NCI-H1092 treated with DMSO at 0.1 percent for 48 hours (cell line): ENCODE measurements at places on chromosomes 13 and 19.

GRCh38 chr13:24328145-24328544 lies 18.8 kb downstream of the C1QTNF9 start:
- no peak for DNase-seq

- no peak for DNase-seq
Measured at GRCh38 chr19:17035842-17036424, 9.3 kb upstream of the CPAMD8 start.

DNA sequence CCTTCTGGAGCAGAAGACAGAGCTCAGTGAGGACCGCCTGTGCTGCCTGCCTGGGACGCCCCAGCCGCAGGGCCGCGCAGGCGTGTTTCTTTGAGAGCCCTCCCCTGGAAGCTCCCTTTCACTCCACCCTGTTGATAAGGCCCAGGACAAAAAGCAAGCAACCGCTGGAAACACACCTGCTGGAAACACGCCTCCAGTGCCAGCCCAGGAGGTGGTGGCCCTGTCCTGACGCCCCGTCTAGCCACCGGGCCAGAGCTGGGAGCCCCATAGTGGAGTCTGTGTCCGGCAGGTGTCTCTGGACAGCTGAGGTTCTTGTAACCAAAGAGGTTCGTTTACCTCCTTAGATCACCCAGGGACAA lies 173.8 kb downstream of the KATNAL1 start:
- no peak for DNase-seq

- no peak for DNase-seq
Measured at GRCh38 chr13:67303661-67304333, 73.7 kb upstream of the PCDH9 start.

DNA sequence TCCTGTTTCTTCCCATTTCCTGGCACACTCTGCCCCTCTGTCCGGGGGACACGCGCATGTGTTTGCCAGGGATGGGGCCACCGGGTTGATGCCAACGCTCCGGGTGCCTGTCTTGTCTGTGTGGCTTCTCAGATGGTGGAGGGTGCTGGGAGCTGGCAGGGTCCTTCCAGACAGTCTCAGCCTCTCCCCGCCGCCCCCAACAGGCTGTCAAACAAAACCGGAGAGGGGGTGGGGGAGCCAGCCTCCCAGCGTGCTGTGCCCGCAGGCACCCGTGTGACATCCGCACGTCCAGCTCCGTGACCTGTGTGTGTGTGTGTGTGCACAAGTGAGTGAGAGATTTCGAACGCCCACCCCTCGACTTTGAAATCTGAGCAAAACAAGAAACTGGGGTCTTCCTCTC lies 10.6 kb upstream of the EHD2 start:
- no peak for DNase-seq

DNA sequence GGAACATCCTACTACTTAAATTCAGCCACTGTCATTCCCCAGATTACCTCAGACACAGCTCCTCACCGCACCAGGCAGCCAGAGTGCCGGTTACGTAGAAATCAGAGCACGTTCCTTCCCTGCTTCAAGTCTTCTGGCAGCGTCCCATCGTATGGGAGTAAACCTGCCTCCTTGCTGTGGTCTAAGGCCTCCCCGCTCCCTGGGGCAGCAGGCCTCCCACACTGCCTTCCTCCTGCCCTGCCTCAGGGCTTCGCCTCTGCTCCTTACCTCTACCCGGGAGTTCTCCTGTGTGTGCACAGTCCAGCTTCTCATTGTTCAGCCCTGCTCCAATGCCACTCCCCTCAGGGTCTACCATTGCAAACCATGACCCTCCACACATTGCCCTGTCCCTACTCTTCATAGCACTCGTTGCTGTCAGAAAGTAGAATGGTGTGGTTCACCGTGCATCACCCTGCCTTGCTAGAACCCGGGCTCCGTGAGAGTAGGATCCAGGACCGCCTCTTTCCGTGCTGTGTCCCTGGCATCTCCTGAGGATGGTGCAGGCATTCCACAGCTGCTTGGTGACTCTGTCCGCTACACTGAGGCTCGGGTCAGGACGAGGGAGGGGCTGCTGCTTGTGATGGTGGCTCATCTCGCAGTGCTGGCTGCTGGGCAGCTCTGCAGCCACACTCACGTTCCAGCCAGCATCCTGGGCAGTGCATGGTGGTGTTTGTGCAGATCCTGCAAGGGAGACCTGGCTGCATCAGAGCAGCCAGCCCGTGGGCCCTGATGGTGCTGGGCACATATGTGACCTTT lies 6.9 kb downstream of the POP4 start:
- DNase-seq: no peak

- no peak for DNase-seq
Measured at GRCh38 chr19:51799034-51799773, 4.2 kb downstream of the FPR3 start.

DNA sequence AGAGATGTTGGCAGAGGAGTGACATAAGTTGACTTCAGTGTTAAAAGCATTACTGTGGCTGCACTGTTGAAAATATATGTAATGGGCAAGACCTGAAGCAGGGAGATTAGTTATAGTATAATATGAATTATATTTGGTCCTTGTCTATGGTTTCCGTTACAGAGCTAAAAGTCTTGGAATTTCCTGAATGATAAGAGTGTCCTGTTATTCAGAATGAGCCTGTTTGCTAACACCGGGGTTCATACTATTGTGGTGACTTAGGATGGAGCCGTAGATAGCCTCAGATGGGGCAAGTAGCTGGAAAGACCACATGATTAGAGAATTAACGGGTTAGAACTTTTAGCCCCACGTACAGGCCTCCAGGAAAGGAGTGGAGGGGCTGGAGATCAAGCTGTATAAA lies 5.7 kb downstream of the USPL1 start:
- DNase-seq: no peak

DNA sequence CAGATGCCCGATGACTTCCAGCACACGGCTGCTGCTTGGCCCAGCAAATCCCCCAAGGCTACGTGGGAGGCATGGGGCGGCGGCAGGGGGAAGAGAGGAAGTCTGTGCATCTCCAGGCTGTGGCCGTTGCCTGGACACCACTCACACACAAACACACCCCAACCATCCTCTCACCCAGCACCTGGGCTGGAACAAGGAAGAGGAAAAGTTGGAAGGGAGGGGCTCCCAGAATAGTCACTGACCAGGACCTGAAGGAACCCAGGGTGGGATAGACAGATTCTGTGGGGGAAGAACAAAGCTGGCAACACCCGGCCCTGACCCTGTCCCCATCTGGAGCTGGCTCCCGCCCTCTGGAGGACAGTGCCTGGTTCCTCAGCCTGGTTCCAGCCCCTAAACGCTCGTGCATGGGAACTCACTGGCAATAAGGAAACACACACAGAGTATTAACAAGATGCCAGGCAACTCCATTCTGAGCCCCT lies 11.2 kb downstream of the PPP6R1 start:
- DNase-seq: no peak

DNA sequence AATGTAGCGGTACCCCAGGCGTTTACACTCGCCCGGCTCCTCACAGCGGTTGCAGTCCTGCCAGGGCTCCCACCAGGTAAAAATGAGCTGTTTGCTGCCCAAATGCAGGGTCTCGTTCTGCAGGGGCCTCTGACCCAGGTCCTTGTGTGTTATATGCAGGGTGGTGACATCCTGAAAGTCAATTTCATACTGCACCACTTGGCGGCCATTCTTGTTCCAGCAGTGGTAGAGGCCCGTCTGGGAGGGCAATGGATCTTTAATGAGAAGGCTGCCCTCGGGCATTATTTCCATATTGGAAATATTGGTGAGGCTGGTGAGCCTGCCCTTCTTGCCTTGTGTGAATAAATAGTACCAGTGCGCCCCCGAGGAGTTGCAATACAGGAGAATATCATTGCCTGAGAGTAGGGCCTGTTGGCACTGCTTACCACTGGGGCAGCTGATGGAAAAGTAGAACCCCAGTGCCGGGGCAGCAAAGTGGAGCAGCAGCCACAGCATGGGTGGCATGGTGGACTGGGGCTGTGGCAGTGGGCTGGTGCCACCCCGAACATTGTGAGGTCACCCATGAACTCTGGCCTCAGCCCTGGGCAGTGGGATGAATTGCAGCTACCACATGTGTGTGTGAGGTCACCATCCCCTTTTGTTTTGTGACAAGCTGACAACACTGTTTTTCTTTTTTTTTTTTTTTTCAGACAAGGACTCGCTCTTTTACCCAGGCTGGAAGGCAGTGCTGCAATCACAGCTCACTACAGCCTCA lies at the start of gene FAM187B:
Gene FAM187B (minus strand): TSS at position 563 of the 754 bp plus-strand sequence. CDS start 59 bp downstream, at position 504.
- no peak for DNase-seq

- DNase-seq: no peak
Measured at GRCh38 chr19:39430675-39431593, 4.8 kb downstream of the RPS16 start.

- DNase-seq: no peak
Measured at GRCh38 chr13:104869501-104869900, 1666.0 kb downstream of the EFNB2 start.

- DNase-seq: no peak
Measured at GRCh38 chr13:98260357-98261164, 83.5 kb upstream of the RNF113B start.

GRCh38 chr19:54803410-54803809 lies at the start of gene KIR2DL4:
TSS of gene KIR2DL4 (plus strand) at chr19:54803610. CDS start at chr19:54803652, 42 bp downstream.
- no peak for DNase-seq

- DNase-seq: no peak
Measured at GRCh38 chr19:10339380-10339960, at the start of gene ICAM3. TSS of gene ICAM3 (minus strand) at chr19:10339624. CDS start at chr19:10339614, 10 bp downstream.

DNA sequence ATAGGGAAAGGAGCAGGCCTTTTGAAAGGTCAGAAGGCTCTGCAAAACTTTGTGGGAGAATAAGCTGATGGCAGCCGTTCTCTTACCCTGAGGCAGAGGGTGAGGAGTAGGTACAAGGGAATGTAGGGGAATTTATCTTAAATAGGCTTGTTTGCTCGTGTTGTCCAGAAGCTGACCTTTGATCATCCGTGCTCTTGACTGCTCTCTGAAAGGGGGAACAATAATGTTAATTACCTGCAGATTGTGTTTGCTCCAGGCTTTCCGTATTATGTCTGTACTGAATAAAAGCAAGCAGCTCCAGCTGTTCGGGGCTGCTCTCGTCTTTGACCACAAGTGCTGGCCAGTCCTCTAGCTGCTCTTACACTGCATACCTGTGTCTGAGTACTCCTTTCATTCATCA lies 116.3 kb downstream of the ZNF429 start:
- no peak for DNase-seq

DNA sequence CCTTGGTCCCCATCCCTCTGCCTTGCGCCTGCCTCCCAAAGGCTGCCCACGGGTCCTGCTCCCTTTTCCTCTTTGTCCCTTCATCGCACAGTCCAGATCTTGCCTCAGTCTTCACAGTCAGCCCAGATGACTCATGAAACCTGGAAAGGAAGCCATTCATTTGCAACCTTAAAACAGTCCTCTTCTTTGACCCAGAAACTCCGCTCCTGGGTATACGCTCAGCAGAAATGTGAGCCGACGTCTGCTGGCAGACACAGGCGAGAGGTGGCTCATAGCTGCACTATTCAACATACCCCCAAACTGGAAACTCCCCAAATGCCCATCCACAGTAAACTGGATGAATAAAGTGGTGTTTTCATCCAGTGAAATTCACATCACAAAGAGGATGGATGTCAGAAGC lies 13.6 kb upstream of the PEPD start:
- no peak for DNase-seq

GRCh38 chr19:32457571-32458158 lies 52.1 kb downstream of the DPY19L3 start:
- no peak for DNase-seq

- DNase-seq: no peak
Measured at GRCh38 chr13:74920920-74921319, 561.0 kb downstream of the TBC1D4 start.

- DNase-seq: no peak
Measured at GRCh38 chr19:39829702-39830275, 4.2 kb downstream of the DYRK1B start.

- DNase-seq: no peak
Measured at GRCh38 chr19:47609906-47610894, 1.3 kb downstream of the BICRA start.

DNA sequence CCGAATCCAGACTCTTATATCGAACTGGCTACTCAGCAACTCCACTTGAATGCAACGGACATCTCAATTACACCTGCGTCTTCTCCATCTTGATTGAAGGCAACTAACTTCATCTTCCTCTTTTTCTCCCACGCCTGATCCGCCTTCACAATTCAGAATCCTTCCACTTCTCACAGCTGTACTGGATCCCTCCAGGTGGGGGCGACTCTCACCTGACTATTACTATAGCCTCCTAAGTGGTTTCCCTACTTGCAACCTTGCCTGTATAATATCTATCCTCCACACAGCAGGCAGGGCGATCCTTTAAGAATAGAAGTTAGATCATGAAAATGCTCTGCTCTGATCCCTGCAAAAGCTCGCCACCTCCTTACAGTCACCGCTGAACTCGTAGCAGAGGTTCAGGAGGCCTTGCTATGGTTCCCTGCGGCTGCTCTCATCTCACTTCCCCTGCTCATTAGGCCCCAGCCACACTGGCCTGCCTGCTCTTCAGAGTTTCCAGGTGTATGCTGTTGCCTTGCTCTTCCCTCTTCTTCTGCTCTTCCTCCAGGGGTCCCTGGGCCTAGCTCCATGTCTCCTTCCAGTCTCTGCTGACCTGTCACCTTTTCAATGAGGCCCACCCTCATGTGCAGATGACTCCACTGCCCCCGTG lies 31.9 kb downstream of the RFXAP start:
- DNase-seq: peak; percentile 7

GRCh38 chr13:24178847-24179485 lies 18.4 kb downstream of the SPATA13 start:
- no peak for DNase-seq

DNA sequence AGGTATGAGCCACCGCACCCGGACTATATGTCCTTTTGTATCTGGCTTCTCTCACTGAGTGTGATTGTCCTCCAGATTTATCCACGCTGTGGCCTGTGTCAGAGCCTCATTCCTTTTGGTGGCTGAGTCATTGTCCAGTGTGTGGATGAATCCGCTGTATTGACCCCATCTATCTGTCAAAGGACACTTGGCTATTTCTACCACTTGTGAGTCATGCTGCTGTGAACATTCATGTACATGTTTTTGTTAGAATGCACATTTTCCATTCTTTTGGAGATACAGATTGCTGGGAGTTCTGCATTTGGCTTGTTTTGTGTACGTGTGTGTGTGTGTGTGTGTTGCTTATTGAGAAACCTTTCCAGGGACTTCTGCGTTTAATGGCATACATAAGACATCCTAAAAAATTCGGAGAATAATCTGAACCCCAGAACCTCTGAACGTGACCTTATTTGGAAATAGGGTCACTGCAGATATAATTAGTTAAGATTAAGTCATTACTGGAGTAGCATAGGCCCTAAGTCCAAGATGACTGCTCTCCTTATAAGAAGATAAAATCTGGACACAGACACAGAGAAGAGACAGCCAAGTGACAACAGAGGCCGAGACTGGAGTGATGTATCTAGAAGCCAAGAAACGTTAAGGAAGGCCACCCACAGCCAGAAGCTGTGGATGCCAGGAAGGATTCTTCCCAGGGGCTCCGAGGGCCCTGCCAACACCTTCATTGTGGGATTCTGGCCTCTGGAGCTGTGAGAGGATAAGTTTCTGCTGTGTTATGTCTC lies 4.9 kb upstream of the GIPC3 start:
- DNase-seq: no peak

- no peak for DNase-seq
Measured at GRCh38 chr19:19457671-19458070, 52.2 kb downstream of the GATAD2A start.
